SJSA1 (cell line): ENCODE measurements at places on chromosomes 2 and 18.

GRCh38 chr2:238916176-238916874, 68.4 kb downstream of the TWIST2 start:
- DNase-seq, result no peak

DNA sequence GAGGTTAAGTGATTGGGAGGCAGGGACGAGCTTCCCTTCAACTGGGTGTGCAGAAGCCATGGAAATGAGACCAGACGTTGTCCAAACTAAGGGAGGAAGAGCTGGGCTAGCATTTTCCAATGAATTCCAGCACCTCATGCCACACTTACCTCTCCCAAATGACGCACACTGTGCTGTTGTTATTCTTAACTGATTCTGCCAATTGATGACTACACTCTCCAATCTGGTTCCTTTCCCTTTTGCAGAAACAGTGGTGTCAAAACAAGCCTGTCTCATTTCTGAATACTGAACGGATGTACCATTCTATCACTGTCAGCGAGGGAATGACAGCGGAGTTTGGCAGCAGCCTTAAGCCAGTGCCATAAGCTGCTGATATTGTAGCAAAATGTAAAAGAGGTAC, 380.5 kb upstream of the HNRNPA3 start:
- DNase-seq, result no peak

- no peak for DNase-seq
Observed at GRCh38 chr2:14778015-14778414, 145.5 kb downstream of the LRATD1 start.

- DNase-seq, result no peak
Observed at GRCh38 chr2:216306868-216307267, 65.4 kb downstream of the MARCHF4 start.

DNA sequence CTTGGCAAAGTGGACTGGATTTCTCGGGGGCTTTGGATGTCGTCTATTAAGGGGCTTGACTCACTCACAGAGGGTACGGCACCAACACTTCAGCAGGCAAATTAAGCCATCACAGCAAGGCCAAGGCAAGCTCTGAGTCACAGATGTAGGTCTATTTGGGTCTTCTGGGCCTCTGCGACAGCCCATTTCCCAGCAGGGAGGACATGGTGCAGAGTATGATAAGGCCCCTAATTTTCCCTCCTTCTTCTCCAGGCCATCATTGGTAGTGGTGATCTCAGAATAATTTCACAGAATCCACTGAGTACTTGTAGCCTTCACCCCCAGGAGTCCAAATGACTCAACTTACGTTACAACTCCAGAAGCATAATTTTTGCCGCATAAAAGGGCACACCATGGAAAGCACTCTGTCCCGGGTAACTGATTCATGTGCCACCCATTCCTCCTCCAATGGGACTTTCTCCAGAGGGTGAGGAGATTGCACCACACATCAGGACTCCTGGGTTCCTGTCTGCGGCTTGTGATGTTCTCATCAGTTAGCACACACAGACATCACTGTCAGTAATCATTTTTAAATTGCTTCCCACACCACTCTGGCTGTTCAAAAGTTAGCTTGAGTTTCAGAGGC, 164.9 kb downstream of the TXNL1 start:
- DNase-seq, result no peak

DNA sequence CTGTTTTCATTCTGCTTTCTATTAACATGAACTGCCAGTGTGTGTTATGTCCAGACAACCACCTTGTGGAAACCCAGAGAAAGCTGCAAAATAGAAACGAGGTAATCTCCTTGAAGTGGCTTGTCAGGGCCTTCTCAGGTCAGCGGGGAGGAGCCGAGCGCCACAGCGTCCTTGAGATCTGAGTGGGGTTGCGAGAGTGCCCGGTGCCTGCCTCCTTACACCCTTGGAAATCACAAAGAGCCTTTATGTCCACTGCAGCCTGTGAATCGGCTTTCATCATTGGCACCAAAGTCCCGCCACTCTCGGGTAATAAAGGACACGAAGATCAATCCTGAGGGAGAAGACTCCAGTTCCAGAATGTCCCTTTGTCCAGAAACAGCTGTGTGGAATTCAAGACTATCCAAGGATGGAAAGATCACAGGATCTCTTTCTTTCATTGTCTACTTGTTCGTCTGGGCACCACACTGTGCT, 135.2 kb downstream of the HRH4 start:
- no peak for DNase-seq

- DNase-seq, result no peak
Observed at GRCh38 chr2:109721135-109721534, 73.0 kb upstream of the RGPD5 start.

- no peak for DNase-seq
Observed at GRCh38 chr18:63234432-63234831, 85.1 kb downstream of the BCL2 start.

DNA sequence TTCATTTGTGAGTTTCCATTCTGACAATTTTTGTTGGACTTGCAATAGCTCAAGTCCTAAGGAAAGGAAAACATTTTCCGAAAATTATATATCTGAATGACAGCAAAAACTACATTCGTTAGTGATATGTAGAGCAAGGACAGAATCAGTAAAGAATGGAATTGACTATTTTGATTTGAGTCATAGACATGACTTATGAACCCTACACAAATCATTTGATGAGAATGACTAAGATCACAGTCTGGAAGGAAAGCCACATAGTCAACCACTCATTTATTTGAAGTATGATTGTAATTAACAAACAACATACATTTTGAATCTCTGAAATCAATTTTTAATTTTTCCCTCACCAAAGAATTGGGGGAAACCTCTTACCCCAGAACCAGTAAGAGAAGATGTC, 231.6 kb upstream of the CRIM1 start:
- no peak for DNase-seq

- no peak for DNase-seq
Observed at GRCh38 chr2:30218814-30219213, 12.5 kb upstream of the LBH start.

GRCh38 chr2:30663321-30663720, 143.9 kb downstream of the CAPN13 start:
- DNase-seq, result no peak

DNA sequence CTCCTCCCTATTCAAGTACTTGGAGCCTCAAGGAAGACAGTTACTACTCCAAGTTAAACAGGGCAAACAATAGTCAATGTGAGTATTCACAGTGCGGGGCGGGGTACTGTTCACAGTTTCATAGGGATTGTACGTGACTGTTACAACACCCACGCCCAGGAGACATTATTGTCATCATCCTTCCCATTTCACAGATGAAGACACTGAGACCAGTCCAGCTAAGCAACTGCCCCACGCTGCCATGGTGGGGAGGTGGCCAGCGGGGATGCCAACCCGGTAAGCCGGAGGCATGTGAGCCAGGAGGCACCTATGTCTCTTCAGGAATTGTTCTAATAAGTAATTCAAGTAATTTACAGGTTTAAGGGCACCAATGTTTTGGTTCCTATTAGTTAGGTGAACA, 982 bp downstream of the HJURP start:
- no peak for DNase-seq

GRCh38 chr2:108825254-108825653, 38.7 kb downstream of the CCDC138 start:
- DNase-seq, result no peak

DNA sequence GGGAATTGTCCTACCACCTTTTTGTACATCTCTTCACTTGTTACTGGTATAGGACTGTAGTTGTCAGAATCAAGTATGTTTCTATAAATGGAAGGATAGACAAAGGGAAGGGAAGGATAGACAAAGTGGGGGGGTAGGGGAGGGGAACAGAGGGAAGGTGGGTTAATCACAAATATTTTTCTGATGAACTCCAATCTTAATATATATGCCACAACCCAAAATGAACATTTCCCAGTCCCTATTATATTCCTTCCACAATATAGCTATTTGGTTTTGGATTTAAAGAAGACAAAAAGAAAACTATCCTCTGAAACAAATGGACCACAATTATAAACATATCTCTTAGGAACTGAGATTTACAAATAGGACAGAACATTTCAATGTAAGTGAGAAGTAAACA, 329.4 kb downstream of the EXOC6B start:
- DNase-seq, result no peak

DNA sequence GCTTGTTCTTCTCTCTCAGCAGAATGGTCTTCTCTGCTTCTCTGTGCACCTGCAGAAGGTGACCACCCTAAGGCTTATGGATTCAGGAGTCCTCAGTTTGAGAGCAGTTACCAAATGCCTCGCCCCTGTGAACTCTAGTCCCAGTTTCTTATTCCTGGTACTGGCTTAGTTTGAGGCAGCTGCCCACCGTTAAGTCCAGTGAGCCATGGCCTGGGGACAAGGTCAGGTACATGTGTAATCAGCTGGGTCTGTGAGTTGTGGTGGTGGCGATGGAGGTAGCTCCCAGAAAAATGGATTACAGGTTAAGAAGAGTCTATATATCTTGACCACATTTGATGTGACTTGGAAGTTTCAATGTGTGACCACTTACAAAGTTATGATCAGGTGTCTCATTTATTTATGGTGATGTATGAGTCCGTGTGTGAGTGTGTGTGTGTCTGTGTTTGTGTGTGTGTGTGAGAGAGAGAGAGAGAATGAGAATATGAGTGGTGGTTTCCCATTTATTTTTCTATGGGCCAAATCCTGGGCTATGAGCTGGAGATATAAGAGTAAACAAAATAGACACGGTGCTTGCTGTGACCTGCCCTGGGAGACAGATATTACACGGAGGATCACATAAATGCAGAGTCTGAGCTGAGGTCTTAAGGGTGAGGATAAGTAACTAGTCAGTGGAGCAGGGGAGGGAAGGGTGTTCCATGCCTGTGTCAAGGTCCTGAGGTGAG, 13.0 kb upstream of the IL1RN start:
- DNase-seq, result no peak

- peak; percentile 4 for DNase-seq
Observed at GRCh38 chr18:13558124-13558523, 168.2 kb downstream of the FAM210A start.

DNA sequence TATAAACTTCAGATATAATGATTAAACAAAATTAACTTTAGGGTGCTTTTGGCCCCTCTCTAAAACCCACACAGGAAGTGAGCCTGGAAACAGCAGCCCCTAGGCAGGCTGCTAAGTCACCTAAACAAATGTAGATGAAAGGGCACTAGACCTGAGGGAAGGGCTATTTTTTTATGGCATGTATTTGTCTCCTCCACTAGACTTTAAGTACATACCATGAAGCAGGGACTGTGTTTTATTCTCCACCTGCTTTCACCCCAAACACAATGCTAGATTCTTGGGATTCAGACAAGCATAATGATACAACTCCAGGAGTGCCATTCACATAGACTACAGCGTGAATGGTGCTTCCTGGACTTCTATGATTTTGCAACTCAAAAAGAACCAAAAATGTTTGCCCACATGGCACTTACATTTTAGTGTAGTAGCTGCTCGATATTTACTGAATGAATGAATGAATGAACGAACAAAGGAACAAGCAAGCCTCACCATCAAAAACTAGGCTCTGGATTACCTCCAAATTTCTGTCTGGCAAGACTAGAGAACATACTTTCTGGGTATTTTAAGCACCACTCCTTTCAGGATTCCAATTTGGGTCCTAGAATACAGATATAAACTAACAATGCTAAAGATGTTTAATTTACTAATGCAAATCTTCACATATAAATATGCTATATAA, 10.1 kb downstream of the ATAD2B start:
- DNase-seq, result no peak

- peak; percentile 16 for DNase-seq
Observed at GRCh38 chr2:195408196-195408595, 248.8 kb upstream of the SLC39A10 start.

DNA sequence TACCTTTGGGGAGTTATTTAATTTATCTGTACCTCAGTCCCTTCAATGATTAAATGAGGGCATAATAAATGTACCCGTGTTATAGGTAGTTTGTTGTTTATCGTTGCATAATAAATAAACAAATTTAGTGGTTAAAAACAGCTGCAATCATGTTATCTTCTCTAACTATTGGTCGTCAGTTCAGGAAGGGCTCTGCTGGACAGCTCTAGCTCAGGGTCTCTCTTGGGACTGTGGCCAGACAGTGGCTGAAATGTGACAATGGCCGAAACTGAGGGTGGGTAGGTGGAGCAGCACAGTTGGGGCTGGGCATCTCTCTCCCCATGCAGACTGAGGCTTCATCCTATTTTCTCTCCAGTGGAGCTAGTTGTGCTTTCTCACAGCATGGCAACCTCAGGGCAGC, 632.1 kb upstream of the HS6ST1 start:
- no peak for DNase-seq

DNA sequence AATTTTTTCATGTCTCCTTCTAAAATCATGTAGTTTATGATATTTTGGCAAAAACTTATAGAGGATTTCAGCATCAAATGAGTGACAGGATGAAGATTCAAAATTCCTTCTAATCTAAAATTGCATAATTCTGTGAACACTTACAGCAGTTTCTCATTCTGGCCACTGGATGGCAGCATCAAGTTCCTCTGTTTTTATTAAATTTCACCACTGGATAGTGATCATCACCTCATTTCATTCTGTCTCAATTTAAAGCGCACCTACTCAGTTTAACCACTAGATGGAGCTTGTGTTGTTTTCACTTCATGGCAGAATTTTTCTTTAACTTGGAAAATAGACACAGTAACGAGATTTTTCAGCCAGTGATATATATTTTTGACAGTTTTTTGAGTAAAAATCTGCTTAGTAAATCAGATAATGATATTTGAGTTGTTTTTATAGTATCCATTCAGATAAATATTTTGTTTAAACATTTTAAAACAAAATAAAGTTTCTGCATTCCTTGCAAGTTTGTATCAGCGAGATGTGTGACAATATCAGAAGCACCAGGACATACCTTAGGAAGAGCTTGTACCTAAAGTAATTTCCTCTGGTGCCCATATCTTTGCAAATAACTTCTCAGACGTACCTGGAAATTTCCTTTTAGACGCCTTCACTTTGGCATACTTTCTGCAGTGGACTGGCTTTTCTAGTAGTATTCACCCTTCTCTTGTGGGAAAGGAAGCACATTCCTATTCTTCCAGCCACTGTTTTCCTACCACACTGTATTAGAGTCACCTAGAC, 94.7 kb upstream of the ARHGAP15 start:
- DNase-seq, result peak; percentile 65

- no peak for DNase-seq
Observed at GRCh38 chr2:78718473-78718872, 307.0 kb upstream of the REG3G start.

DNA sequence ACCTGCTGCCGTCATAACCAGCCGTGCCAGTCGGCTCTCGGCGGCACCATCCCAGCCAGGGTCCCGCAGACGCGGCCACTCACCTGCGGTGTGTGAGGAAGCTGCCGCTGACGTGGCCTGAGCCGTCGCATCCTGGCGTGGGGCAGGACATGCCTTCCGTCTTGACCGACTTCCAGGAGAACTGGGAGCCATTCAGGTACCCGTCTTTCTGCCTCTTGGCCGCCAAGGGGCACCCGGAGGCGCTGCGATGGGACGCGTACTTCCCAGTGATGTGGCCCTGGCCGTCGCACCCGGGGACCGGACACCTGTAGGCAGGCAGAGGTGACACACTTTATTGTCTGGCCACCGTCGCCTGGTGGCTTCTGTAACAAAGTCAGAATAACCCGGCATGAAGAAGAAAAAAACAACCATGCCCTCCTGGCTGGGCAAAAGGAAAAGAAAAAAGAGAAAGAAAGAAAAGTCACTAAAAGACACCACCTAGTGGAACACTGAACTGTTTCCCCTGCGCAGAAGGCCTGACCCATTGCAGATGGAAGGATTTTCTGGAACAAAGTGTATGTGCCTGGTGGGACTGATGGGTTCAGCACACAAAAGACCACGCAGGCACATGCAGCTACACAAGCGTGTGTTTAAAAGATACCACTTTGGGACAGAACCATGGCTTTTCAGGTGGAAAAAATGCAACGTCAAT, 94.9 kb upstream of the PXDN start:
- no peak for DNase-seq

- no peak for DNase-seq
Observed at GRCh38 chr2:56234241-56234640, 50.5 kb downstream of the CCDC85A start.
